ENCODE measurements at places on chromosomes 1 and 21.
A peak's percentile ranks its signal among the peaks of the same experiment; 100 is the strongest.

GRCh38 chr1:65211331-65211730 lies 63.3 kb downstream of the AK4 start:
- DNase-seq = no peak

GRCh38 chr21:42044871-42045495 lies 26.1 kb upstream of the UMODL1 start:
- no peak for DNase-seq

GRCh38 chr1:207981976-207982375 lies 71.1 kb upstream of the CD34 start:
- DNase-seq = no peak

DNA sequence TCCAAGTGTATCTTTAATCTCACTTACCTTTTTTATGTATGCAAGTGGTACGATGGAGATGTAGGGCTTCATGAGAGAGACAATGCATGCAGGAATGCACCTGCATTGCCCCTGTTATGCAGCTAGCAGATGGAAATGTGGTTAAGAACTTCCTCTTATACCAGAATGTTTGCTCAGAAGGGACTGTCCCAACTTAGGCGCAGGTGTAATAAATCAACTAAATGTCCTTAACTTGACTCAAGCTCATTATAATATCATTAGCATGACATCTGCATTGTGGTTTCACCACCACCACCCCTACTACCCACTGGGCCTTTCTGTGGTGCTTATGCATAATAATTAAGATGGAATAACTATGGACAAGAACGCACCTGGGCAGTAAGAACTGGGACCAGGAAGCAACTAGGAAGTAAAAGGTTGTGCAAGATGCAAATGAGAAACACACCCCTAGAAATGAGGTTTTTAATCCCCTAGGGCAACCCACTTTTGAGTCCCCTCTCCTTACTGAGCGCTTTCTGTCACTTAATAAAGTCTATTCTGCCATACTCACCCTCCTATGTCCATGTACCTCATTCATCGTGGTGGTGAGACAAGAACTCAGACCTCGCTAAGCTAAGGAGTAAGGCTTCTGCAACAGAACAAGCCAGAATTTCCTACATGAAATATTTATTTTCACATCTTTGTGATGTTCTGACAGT lies 1103.3 kb upstream of the B3GALT2 start:
- peak; percentile 20 for DNase-seq

DNA sequence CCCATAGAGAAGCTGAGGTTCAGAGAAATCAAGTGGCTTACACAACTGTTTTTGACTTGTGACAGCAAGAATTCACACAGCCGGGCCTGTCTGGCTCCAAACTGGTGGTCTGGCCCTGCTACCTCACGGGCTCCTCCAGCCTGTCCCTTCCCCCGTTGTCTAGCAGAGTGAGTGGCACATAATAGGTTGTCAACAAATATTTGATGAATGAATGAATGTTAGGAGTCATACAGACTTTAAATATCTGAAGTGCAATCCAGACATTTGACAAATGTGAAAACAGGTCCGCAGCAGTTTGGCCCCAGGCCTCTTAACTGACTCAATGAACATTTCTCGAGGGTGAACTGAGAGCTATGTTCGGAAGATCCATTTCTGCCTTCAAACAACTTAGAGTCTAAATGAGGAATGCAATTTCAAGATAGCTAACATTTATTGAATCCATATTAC lies 1.1 kb upstream of the RHOC start:
- DNase-seq = no peak

DNA sequence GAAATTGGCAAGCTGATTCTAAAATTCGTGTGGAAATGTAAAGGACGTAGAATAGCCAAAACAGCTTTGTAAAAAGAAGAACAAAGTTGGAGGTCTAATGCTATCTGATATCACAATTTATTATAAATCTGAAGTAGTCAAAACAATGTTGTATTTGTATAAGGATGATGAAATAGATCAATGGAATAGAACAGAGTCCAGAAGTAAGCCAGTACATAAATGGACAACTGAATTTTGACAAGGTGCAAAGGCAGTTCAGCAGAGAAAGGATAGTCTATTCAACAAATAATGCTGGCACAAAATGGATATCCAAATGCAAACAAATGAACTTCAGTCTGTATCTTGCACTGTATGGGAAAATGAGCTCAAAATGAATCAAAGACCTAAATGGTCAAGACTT lies 20.2 kb downstream of the RALGPS2 start:
- DNase-seq = no peak

DNA sequence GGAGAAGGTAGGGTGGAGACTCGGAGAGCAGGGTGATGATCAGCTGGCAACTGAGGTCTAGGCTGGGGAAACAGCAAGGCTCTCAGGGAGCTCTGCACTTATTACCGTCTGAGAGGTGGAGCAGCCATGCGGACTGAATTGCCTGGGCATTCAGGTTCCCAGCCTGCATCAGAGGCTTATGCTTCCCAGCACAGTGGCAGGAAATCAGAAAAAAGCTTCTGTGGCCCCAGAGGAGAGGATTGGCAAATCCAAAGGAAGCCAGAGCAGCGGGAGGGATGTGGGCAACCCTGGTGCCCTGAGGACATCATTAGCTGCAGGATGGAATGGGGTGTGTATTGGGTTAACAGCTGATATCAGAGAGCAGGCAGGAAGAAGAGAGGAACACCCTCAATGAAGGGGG lies 374.1 kb upstream of the POU3F1 start:
- DNase-seq = no peak

Data from activated T-helper 1 cell treated with Interleukin-2 at 50 U/mL for 16 hours (primary cell).